ENCODE measurements at places on chromosomes 7 and 10. TPM values are rescaled to one million over a fixed set of nuclear protein-coding genes. Genes with fewer than 3 reads are reported as not detected.

Gene NPC1L1
- total RNA-seq: not detected

Gene ZNF92
- total RNA-seq: 10.7 TPM

Gene DKK1
- total RNA-seq: 563 TPM

Gene ICA1
- total RNA-seq: 1.1 TPM

Gene ACHE
- total RNA-seq: 10.4 TPM

Gene FKBP6
- not detected for total RNA-seq

Gene SNCG
- total RNA-seq: 5.2 TPM

Gene CRYGN
- total RNA-seq: 0.74 TPM

Gene OR2A42
- total RNA-seq: not detected

Gene RNF133
- total RNA-seq: not detected

Gene PANK1
- 11.0 TPM for total RNA-seq

Gene PPRC1
- total RNA-seq: 87.9 TPM

DNA sequence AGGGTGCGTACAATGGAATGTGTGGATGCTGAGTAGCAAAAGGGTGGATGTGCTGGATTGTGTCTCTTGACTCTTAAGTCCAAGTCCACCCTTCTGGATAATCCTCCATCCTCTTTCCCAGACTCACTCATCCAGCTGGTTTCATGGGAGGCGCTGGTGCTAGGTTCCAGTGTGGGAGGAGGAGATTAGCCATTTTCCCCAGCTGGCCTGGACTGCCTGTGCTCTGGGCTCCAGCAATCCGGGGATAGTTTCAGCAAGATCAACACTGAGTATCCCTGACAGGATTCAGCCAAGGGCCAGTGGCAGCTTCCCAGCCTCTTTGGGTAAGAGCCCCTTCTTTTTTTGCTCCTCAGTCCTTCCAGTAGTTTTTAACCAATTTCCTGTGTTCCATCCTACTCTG lies 21.6 kb upstream of the TRIL start:
- DNase-seq: no peak

- DNase-seq: no peak
These were observed 116.2 kb downstream of the CAMK1D start for GRCh38 chr10:12465385-12466136.

DNA sequence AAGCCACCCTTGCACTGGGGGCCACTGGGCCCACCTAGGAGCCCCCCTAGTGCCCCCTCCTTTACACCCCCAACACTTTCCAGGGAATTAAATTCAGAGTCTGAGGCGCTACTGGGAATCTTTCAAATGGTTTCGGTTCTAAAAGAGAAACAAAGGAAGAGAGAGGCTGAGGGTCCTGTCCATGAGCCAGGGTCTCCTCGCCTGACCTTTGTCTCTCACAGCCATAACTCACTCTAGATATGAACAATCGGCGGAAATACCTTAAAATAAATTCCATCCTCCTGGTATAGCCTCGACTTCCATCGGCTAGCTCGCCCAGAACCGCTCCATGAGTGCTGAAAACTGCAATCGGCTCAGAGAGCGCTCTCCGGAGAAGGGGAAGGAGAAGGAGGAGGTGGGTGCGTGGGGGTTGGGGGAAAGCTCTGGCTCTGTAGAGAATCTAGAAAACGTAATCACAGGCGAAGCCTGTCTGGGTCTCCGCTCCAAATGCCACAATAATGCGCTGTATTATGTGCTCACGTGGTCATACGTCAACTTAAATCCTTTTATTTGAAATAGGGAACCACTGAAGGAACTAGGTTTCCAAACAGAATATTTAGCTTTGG lies 12.6 kb downstream of the HOXA4 start:
- no peak for DNase-seq

- no peak for DNase-seq
These were observed 59.1 kb downstream of the ZNF467 start for GRCh38 chr7:149714081-149714909.

DNA sequence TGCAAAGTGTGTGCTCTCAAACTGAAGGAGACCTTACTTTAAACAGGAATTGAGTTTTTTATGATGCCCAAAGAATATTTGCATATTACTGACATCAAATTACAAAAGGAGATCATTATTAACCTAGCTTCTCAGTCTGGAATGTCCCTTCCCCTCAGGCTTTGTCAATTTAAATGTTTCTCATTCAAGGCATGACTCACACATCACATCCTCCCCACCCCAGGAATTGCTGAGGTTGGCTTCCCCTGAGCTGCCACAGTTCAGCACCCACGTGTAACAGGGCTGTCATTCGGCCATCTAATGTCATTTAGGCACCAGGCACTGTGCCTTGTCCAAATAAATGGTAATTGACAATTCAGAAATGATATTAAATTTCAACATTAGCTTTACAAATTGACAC lies 305.9 kb upstream of the MGMT start:
- DNase-seq: peak; percentile 2

DNA sequence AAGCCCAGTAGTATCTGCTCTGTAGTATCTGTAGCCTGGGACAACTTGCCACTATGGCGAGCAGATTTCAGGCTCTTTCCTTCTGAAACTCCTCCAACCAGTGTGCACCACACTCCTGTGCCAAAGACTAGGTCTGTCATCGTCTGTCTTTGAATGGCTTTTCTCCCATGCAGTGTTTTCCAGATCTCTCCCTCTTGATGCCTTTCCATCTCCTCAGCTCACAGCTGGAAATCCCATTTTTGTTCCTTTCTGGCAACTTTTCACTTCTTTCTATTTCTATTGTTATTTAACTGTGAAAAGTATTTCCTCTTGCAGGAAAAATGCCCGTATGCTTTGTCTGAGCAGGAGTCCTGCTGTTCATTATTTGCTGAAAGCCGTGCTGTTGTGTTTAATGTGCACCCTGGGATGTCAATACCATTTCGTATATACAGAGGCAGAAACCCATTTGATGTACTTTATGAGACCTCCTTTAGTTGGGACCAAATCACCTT lies 373.7 kb downstream of the PHTF2 start:
- no peak for DNase-seq

GRCh38 chr7:79293655-79294142 lies 159.8 kb downstream of the MAGI2 start:
- peak; percentile 93 for DNase-seq

GRCh38 chr10:84225427-84226173 lies at the start of gene LRIT2:
LRIT2 (minus strand) TSS chr10:84225544; CDS start chr10:84225520, 24 bp downstream.
- no peak for DNase-seq

GRCh38 chr7:1290026-1290678 lies 57.5 kb downstream of the UNCX start:
- no peak for DNase-seq

- DNase-seq: no peak
These were observed at the start of gene HOGA1 for GRCh38 chr10:97584060-97584797. HOGA1 (plus strand) TSS chr10:97584389; CDS start chr10:97584704, 315 bp downstream.

DNA sequence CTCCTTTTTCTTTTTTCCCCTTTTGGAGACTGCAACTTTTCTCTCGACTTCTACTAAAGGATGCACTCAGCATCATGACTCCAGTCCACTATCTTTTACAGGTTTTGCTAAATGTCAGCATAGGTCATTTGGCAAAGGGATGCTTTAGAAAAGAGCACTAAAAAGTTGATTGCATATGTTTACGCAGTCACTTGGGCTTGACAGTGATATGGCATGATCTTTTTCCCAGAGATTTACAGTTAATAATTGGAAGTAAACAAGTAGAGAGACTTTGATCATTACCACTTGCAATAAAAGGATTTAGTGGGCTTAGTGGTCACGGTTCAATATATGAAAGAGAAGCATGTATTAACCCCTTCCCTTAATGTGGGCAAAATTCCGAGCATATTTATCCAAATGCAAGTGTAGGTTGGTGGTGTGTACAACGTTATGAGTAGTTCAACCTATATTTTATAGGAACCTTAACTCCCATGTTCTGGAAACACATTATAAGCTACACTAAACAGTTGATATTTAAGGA lies 1.8 kb downstream of the BMI1 start:
- no peak for DNase-seq

DNA sequence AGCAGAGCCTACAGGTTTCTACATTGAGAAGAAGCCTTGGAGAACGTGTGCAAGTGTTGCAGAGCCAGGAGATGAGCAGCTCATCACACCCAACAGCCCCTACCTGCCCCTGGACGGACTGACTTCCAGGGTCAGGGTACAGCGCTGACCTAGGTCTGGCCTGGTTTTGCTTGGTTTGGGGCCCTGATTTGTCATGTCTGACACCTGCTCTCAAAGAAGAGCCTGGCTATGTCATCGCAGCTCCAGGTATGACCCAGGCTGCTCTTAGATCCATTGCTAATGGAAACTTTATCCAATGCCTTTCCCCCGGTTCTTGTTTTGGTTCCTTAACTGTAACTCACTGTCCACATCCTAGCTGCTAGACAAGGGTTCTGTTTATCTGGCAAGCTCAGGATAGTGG lies 149.5 kb downstream of the CXCL12 start:
- DNase-seq: no peak

GRCh38 chr7:115054478-115055065 lies 132.7 kb downstream of the MDFIC start:
- no peak for DNase-seq

DNA sequence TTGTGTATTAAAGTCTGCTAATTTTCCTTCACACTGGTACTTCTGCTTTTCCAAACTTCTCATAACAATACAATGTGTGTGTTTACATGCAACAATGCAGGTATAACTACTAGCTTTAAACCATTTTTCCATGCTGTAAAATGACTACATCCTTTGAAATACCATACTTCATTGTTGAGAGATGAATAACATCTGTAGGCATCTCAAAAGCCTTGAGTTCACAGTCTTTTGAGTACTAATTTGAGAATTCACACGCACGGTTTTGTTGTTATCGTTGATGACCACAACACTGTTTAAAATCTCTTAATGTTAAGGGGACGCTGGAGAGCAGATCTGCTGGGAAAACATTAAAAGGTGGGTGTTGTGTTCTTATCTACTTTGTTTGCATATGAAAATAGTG lies 37.4 kb downstream of the SEMA3A start:
- peak; percentile 28 for DNase-seq

GRCh38 chr7:73703757-73704639 lies 15.5 kb downstream of the STX1A start:
- DNase-seq: no peak
